ENCODE measurements at places on chromosomes 7 and 10.
A peak's percentile ranks its signal among the peaks of the same experiment; 100 is the strongest.

GRCh38 chr7:63029207-63029522 lies 969.5 kb upstream of the ZNF722 start:
- DNase-seq: no peak

DNA sequence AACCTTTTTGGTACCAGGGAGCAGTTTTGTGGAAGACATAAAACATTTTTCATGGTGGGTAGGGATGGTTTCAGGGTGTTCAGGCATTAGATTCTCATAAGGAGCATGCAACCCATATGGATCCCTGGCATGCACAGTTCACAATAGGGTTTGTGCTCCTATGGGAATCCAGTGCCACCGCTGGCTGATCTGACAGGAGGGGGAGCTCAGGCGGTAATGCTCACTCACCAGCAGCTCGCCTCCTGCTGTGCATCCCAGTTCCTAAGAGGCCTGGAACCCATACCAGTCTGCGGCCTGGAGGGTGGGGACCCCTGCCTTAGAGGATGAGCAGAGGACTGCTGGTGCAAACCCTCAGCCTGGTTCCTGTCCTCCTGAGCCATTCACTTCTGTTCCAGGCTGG lies 561.7 kb downstream of the SDK1 start:
- no peak for DNase-seq

GRCh38 chr10:91759581-91759986 lies 38.6 kb upstream of the TNKS2 start:
- no peak for DNase-seq

GRCh38 chr10:123891144-123892071 lies at the start of gene CPXM2:
Gene CPXM2, minus strand, starts transcription at chr10:123891807. Its CDS starts 148 bp downstream, at chr10:123891659.
- DNase-seq: no peak

DNA sequence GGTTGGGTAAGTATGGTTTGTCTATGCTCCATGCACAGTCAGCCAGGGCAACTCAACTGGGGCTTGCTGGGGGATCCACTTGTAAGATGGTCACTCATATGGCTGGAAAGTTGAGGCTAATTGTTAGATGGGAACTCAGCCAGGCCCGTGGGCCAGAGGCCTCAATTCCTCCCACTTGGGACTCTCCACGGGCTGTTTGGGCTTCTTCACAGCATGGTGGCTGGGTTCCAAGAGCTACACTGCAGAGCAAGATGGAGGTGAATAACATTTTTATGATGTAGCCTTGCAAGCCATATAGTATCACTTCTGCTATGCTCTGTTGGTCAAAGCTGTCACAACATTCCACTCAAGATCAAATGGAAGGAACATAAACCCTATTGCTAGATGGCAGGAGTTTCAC lies 39.2 kb downstream of the ELMO1 start:
- no peak for DNase-seq

- no peak for DNase-seq
These were observed 57.0 kb upstream of the GPR158 start for GRCh38 chr10:25117757-25118156.

- DNase-seq: no peak
These were observed 262.2 kb upstream of the INHBA start for GRCh38 chr7:41964849-41965745.

- no peak for DNase-seq
These were observed 611.8 kb downstream of the LRMDA start for GRCh38 chr10:76043261-76043660.

GRCh38 chr7:128830231-128831177 lies at the start of gene FLNC:
Gene FLNC, plus strand, starts transcription at chr7:128830406. Its CDS starts 232 bp downstream, at chr7:128830638.
- DNase-seq: no peak

- no peak for DNase-seq
These were observed 37.6 kb downstream of the KCNH2 start for GRCh38 chr7:150940431-150941102.

GRCh38 chr7:47601119-47601880 lies 19.4 kb upstream of the TNS3 start:
- DNase-seq: no peak

DNA sequence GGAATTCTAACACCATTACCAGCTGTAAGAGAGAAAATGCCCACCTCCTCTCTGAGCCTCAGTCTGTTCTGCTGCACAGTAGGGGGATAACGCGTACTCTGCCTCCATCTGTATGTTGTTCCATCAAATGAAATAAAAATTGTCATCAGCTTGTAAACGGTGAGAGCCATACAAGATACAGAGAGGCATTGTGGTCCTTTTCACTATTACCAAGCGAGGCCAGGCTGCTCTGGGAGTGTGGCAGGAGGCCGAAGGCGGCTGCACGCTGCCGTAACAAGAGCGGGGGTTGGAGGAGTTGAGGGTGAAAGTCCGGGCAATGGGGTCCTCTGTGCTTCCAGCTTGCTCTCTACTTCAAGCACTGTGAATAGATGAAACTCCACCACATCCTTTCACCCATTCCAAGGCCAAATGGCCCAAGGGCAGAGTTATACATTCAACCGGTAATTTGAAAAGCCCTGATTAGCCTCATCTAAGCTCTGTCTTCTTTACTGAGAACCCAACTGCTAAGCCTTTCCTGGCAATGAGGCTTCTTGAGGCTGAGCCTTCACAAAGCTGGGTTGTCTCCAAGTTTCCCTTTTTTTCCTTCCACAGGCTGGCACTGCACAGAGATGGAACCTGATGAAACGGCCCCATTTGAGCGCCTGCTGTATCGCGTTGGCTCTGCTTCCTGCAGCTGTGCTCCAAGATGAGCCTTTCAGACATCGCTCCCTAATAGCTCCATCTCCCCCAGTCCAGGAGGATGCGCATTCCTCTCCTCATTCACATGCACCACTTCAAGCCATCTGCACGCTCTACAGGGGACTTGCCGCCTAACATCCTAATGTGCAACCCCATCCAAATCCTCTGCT lies 47.2 kb downstream of the PYROXD2 start:
- DNase-seq: no peak

GRCh38 chr7:81333004-81333403 lies 414.2 kb upstream of the SEMA3C start:
- no peak for DNase-seq

GRCh38 chr7:130037703-130038102 lies 13.5 kb downstream of the ZC3HC1 start:
- DNase-seq: no peak

DNA sequence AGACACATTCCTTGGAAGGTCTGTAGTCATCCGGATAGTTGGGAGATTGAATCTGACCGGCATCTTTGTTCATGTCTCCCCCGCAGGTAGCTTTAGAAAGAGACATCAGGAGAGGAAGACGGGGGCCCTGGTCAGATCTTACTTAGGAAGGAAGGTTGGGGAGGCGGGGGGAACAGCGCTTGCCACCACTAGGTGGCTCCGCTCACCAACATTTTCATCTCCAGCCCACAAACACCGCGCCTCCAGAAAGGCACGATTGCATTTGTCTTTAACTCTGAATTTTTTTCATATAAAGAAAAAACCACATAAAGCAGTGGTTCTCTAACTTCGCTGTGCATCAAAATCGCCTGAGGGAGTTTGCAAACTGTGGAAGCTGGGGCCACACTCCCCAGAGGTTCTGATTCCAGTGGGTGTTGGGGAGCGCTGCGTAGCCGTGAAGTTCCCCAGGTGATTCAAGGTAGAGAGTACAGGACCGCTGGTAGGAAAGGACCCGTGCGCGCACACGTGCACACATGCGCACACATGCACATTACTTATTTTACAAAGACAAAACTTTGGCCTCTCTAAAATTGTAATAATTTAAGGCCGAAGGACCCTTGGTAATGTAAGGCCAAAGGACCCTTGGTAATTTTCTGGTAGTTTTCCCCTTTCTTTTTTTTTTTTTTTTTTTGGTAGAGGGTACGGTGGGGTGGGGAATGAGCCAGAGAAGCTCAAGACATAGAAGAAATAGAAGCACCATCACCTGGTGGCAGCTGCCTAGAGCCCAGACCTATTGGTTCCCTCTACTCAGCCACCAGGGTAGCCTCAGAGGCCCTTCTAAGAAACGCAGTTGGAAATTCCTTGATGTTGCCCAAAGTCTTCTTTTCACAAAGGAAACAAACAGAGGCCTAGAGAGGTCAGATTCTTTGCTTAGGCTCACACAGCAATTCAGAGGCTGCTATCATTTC lies 37.4 kb upstream of the OPALIN start:
- peak; percentile 21 for DNase-seq

DNA sequence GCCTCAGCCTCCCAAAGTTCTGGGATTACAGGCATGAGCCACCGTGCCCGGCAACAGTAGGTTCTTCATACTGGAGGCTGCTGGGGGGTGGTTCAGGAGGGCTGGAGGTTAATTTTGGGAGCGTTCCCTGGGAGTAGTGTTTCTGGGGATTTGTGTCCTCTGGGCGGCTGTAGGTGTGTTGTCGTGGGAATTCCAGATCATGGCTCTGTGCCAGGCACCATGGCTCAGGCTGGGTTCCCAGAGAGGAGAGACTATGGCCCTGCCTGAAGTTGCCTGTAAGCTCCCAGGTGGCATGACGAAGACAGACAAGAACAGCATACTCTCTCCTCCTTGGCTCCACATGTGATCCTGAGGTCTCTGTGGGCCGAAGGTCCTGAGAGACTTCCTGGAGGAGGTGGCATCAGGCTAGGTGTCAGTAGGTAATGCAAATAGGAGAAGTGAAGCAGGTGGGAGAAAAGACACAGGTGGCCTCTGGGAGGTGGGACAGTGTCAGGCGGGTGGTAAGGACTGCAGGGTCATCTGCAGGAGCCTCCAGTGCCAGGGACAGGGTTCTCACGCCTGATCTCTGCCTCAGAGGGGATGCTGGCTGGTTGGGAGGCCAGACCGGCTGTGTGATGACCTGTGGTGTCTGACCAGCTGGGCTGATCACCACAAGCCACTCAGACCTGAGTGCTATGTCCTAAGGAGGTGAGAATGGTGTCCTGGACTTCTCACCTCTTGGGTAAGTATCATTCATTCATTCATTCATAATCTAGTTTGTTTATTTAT lies 18.7 kb downstream of the CLIP2 start:
- no peak for DNase-seq

GRCh38 chr7:3338161-3338560 lies 37.1 kb downstream of the SDK1 start:
- DNase-seq: no peak
